ENCODE measurements at places on chromosomes 7 and 10. TPM values are rescaled to one million over a fixed set of nuclear protein-coding genes. Genes with fewer than 3 reads are reported as not detected.

GRCh38 chr10:99410146-99410545 is 20.3 kb downstream of the GOT1 start:
- no peak for DNase-seq

- no peak for DNase-seq
These were observed 9.3 kb upstream of the GTPBP4 start for GRCh38 chr10:978826-979421.

GRCh38 chr7:11082552-11083213 is 109.0 kb downstream of the PHF14 start:
- no peak for DNase-seq

GRCh38 chr10:108036265-108036664 is 871.8 kb upstream of the SORCS1 start:
- no peak for DNase-seq

DNA sequence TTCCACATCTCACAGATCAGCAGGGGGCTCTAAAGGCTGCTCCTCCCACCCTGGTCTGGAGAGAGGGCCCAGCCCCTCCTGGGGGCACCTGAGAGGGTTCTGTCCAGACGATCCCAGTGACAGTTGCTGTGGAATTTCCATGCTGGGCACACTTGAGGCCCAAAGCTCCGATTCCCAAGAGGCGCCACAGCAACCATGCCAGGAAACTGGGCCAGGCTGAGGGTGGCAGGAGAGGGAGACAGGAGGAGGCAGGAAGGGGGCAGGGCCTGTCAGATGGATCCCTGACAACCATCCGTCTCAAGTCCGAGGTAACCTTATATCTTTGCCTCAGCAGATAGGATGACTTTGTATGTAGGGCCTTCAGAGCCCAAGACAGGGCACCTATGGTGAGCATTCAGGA is 4.3 kb upstream of the NOS3 start:
- no peak for DNase-seq

DNA sequence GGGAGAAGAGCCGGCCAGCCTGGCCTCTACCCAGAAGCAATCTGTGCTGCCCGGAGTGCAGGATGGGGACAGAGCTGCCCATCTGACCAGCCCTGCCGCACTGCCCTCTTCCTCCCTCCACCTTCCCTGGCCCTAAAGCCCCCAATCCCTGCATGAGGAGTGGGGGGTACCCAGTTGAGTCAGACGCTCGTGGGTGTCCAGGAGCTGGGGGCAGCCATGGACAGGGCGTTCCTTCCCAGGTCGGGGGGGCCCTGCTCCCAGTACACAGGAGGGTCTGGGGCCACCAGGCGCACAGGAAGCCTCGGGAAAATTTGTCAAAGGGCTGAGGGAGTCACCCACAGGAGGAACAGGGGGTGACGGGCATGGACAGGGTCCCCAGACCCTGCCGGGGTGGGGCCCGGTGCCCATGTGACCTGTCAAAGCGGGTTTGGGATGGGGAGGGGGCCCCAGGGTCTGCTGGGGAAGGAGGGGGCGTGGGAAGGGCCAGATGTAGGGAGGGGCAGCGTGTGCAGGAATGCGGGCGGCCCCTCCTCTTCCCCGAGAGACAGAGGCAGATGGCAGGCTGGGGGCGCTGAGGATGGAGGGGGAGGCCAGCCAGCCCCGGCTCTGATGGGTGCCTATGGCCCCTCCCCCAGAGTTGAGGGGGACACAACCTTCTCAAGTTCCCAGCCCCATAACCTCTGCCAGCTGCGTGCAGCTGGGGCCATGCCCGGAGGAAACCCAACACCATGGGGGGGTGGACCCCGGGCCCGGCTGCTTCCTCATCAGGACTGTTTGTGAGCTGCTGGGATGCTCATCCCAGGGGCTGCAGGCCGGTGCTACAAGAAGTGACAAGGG is 21.5 kb upstream of the GRIFIN start:
- DNase-seq = no peak

DNA sequence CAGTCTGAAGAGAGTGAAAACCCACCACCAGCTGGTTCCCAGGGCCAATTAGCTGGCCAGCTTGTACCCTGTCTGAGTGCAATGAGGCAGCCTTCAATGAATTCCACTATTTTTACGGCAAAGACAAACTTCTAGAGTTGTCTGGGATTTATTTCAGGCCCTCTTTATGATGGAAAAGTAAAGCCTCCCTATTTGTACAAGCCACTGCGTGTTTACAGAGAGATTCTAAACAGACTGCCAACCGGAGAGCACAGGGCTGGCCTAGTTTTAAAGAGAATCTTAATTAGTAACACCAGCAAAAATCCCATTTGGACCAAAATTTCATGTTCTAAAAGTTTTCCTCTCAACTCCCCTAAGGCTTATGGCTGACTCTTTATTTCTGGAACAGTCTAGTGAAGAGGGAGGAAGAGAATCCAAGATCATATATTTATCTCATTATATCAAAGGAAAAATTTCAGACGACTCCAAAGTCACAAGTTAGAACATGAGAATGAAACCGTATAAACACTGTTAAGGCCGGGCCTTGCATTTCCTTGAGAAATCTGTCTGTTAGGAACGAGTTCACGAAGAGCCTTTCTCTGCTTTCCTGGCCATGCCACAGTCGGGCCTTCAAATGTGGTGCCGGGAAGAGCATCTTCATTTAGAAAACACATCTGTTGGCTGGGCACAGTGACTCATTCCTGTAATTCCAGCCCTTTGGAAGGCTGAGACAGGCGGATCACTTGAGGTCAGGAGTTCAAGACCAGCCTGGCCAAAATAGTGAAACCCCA is 724.6 kb upstream of the NRP1 start:
- no peak for DNase-seq

- DNase-seq = no peak
These were observed 1111.8 kb upstream of the C7orf33 start for GRCh38 chr7:147478796-147479195.

DNA sequence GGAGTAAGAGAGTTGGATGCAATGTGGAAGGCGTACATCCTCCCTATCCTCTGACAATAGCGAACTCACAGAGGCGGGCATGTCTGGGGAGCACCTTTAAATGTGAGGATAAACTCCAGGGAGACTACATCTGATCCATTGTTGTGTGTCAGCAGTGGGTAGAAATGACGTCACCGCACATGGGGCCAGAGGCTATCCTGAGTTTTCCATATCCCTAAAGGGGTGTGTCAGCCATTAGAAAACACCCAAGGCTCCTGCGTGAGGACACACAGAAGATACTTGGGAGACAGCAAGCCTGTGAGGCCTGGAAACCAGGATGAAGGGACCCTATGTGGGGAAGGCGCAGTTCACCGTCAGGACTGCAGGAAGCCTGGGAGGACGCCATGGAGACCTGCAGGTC is 17.2 kb upstream of the CDHR3 start:
- DNase-seq = no peak

DNA sequence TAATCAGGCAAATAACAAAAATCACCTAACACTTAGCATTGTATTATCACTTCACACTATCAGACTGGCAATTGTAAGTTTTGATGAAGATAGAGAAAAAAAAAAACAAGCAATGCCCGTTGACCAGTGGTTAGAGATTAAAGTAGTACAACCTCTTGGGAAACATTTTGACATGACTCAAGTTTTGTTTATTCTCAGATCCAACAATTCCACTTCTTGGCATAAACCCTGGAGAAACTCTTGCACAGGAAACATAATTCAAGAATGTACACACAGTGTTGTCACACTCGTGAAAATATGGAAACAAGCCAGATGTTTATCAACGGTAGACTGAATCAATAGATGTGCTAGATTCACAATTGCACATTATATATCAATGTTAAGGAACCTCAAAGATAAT is 37.2 kb downstream of the FRMD4A start:
- no peak for DNase-seq

Gene PAPSS2
- total RNA-seq = 0.70 TPM

Gene SPDYE16
- total RNA-seq = 0.69 TPM

Gene OPN4
- not detected for total RNA-seq

Gene LRRC17
- not detected for total RNA-seq

Gene CDH23
- 9.6 TPM for total RNA-seq

Gene ANKRD16
- 8.4 TPM for total RNA-seq
